ENCODE measurements at places on chromosomes 7 and 10.

DNA sequence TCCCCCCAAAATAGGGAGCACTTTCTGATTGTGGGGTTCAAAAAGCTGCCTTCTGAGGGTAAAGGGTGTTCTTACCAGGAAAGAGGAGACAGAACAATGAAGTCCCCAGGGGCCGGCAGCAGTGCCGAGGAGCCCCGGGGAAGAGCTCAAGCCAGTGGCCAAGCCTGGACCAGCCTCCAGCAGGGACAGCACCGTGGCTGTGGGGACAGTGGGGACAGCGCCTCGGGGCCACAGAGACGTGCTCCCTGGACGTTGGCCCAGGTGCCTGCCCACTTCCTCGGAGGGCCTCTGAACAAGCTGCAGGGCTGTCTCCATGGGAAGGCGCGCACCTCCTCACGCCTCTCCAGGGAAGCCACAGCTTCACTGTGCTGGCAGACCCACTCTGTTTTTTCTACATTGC lies 312.6 kb downstream of the PTPRN2 start:
- no peak for DNase-seq

GRCh38 chr10:73644015-73644743 lies 2.9 kb upstream of the MYOZ1 start:
- DNase-seq: peak; percentile 22

GRCh38 chr7:5590596-5591277 lies 167.1 kb upstream of the TNRC18 start:
- no peak for DNase-seq

- no peak for DNase-seq
Observed at GRCh38 chr10:120514035-120514620, 57.1 kb downstream of the PLPP4 start.

- DNase-seq: no peak
Observed at GRCh38 chr7:75635036-75635435, 103.7 kb downstream of the HIP1 start.

DNA sequence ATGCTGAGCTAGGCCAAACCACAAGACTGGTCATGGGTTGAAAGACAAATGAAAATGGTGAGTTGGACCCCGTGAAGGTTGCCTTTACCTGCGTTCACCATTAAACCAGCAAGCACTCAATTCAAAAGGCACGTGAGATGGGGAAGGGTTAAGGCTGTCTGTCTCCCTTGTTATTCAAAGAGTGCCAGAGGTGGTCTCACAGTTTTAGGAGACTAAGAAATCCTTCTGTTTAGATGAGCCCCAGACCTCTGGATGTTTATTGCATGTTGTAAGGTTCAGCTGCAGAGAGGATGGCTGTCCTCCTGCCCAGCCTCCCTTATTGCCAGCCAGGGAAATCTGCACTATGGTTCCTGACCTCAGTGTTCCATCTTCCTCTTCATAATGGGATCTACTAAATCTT lies 498.0 kb upstream of the CELF2 start:
- DNase-seq: no peak

DNA sequence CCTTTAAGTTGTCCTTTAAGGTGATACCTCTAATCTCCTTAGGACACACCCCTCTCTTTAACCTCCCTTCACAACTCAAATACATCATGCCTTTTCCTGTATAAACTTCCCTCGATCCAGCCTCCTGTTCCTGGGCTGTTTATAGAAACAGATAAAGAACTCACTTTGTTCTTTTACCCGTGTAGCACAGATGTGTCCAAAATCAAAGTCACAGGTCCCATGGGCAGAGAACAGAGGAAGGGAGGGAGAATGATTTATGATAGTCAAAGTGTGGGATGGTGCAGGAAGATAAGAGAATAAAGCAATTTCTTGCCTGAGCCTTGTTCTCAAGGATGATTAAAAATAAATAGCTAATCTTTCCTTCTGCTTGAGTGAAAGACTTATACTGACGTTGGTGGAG lies 50.3 kb upstream of the CABCOCO1 start:
- no peak for DNase-seq

DNA sequence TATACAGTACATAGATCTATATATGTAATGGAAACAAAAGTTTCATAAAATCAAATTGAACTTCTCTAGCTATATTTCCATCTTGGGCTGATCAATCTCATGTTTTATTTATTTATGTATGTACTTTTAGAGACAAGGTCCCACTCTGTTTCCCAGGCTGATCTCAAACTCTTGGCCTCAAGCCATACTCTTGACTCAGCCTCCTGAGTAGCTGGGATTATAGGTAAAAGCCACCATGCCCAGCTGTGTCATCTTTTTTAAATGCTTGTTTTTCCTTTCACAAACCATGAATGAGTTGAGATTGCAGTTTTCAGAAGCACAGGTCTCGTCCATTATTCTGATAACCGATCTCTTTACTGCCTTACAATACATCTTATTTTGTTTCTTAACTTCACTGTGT lies 400.9 kb downstream of the KCNMA1 start:
- no peak for DNase-seq

- no peak for DNase-seq
Observed at GRCh38 chr10:103193820-103194529, 903 bp upstream of the NT5C2 start.

DNA sequence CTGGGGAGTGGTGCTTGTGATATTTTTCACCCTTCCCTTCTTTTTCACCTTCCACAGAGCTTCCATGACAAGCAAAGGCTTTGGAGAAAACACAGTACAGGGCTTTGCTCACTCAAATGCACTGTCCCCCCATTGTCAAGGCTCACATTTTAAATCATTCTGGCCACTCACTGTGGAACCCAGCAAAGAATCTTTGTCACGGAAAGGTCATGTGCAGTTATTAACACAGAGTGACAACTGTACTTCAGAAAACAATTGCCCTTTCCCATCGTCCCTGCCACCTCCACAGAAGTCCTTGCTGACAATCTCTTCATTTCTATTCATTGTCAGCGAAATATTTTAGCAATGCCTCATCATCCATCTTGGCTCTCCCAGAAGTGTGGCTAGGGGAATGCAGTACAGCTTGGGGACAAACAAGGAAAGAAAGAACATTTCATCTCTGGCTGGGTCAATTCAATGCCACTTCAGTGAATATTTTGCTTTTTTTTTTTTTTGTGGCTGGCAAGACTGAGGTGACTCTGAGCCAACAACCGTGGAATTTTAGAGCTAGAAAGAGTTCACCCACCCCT lies 851.0 kb downstream of the KCNMA1 start:
- no peak for DNase-seq

GRCh38 chr10:109721453-109722064 lies 201.8 kb downstream of the XPNPEP1 start:
- DNase-seq: no peak

DNA sequence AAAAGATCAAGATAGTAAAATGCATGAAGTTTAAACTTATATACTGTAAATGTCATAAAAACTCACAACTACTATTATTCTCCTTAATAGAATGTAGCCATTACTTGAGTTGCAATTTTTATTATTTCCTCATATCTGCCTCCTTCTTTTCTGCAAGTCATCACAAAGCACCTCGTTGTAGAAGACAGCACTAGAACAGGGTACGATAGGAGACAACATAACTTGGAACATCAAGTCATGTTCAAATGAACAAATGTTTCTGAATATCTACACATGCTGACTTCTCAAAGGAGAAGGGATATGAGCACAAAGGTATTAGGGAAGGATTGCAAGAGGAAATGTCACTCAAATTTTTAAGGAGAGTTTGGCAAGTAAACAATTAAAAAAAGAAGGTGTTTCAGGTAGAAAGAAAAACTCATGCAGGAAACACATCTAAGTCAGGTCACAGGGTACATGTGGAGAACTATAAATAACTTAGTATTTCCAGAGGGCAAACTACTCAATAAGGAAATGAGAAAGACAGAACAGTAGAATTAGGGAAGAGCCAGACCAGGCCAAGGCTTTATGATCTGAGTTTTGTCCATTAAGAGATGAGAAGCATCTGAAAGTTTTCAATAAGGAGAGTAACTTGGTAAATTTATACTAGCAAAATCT lies 186.7 kb downstream of the CRPPA start:
- DNase-seq: no peak

DNA sequence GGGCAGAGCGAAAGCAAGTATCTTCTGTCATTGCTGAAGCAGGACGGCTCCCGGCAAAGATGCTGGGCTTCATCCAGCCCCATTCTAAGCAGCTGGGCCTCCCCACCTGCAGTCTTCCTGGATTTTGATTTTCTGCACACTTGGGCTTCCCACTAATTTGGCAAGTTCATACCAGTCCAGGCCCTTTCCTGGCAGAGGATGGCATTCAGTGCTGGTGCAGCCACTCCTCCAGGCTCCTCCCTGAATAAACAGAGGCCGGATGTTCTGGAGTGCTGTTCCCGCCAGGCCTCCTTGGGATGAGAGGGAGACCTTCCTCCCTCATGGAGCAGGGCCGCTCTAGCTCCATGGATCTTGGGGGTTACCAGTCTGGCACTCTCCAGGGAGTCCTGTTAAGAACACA lies 3.4 kb downstream of the BAG3 start:
- DNase-seq: no peak

DNA sequence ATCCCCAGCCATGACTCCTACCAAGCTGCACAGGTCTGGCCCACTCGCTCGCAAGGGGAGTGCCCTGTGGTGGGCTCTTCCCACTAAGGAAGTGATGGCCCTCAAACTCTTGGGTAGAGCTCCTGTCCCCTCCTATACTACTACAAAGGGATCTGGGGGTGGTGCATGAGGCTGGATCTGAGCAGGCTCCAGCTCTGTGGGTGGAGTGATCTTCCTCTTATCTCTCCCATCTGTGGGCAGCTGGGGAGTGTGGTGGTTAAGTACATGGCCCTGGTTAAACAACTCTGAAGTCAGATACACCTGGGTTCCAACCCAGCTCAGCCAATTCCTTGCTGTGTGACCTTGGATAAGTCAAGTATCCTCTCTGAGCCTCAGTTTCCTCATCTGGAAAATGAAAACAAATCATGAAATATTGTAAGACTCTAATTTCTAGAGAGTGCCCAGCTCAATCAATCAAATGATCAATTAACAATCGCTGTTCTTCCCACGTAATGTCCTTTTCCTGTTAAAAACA lies 17.4 kb downstream of the DDIT4 start:
- no peak for DNase-seq

GRCh38 chr10:102460836-102461186 lies 9.5 kb upstream of the C10orf95 start:
- DNase-seq: no peak

DNA sequence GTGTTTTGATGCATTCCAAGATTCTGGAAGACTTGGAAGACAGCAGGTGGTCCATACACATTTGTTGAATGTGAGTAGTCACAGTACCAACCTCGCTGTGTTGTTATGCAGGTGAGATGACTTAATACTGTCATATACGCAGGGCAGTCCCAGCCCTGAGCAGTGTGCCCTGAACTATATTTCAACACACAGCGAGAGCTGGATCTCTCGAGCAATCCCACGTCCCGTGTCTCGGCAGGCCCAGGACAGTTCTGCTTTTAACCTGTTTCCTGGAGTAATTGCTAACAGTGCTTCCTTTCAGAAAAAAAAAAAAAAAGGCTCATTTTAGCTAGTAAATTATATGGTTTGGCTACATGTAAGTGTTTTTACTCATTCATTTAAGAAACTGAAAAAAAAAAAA lies 179.7 kb downstream of the PRKCQ start:
- no peak for DNase-seq

- DNase-seq: no peak
Observed at GRCh38 chr7:22549051-22549450, 49.1 kb upstream of the STEAP1B start.

DNA sequence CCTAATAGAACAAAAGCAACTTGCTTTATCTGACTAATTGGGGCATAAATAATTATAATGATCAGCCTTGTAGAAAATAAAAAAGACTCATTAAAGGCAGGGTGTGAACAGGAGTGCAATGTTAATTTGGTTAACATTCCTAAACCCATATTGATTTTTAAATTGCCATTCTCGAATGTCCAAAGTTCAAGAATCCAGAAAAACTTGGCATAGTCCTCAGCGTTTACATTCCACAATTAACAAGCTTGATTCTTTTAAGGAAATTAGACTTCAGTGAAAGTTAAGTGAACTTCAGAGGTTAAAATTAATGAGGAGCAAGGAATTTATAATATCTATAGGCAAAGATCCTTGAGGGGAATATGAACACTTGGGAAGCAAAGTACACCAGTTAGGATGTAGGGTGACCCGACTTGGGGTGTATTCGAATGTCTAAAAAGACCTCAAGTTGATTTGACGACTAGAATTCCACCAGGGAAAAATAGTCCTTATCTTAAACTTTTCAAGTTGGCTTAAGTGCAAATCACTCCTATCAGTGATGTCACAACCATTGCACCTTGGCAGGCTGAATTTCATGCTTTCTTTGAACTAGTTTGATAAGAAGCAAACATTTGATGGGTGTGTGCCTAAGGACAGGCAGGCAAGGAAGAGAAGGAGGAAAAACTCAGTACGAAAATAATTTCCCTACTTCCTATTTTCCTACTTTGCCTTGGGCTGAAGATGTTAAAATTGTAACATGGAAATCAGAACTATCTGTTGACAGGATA lies 830.4 kb upstream of the COBL start:
- no peak for DNase-seq

DNA sequence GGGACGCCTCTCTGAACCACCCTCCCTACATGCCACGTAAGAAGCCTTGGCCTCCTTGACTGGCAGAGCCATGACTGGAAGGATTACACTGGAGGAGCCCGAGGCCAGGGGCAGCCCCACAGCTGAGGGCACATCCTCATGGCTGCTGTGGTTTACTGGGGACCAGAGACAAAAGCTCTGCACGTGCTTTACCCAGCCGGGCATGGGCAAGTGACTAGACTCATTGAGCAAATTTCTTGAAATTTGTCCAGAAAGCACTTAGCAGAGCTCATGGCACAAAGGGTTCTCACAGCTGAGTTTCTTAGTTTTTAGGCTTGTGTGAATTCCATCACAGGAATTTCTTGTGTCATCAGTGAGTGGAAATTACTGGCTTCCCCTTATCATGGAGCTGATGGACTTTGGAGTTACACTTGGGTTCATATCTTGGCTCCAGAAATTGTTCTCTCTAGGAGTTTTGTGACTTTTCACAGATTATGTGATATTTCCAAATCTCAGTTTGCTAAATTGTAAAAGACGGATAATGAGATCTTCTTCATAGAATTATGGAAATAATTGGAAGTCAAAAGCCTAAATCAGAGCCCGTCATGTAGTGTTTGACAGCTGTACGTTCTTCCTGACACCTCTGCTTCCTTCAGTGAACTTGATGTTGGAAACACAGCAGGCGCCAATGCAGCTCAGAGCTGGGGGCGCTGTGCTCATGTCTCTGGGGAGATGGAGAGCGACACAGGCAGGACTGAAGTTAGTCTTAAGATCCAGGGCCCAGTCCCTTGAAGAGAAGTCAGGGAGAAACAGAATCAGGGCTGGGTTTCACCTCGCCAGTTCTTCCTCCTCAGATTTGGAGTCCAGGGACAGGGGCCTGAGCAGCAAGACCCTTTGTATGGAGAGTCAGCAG lies 47.7 kb upstream of the MGAM2 start:
- no peak for DNase-seq

GRCh38 chr10:126770809-126771208 lies 100.3 kb upstream of the C10orf90 start:
- DNase-seq: no peak

- no peak for DNase-seq
Observed at GRCh38 chr10:124683814-124684213, 60.4 kb downstream of the FAM53B start.
